ENCODE measurements at places on chromosomes 6 and 20. TPM values are rescaled to one million over a fixed set of nuclear protein-coding genes. Genes with fewer than 3 reads are reported as not detected.
A peak's percentile ranks its signal among the peaks of the same experiment; 100 is the strongest.

OTOR gene
- not detected for total RNA-seq

MUC22 gene
- total RNA-seq: 0.06 TPM

HLA-DQB2 gene
- total RNA-seq: not detected

ZSCAN23 gene
- 3.4 TPM for total RNA-seq

DNA sequence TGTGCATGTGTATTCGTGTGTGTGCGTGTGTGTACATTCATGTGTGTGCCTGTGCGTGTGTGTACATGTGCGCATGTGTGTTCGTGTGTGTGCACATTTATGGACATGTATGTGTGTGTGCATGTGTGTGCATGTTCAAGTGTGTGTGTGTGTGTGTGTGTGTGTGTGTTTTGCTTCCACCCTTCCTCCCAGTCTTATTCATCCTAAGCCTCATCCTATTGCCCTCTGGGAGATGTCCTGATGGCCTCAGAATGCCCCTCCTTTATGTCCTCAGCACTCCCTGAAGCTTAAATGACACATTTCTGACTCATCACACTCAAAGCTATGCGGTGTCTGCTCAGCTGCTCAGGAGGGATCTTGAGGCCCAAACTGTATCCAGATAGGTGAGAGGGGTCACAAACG is 76.6 kb upstream of the CCDC167 start:
- DNase-seq: peak; percentile 81

DNA sequence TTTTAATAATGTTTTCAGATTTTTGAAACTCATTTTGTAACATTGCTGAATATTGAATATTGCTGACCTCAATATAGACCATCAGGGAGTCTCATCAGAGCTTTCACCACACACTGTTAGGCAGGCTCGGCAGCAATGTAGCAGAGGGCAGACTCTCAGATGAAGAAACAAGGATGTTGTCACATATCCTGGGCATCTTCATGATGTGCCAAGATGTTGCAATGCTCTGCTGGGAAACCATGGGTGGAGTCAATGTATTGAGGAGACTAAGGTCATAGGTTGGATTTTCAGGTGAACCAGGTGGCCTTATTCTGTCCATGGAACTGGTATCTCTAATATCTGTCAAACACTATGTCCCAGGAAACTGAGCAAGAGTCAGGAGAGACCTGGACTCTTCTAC is 27.3 kb downstream of the NR2E1 start:
- no peak for DNase-seq

- DNase-seq: no peak
Observed at GRCh38 chr6:37131104-37131959, 38.6 kb upstream of the PIM1 start.

GRCh38 chr6:15672291-15672690 is 9.5 kb upstream of the DTNBP1 start:
- peak; percentile 7 for DNase-seq

DNA sequence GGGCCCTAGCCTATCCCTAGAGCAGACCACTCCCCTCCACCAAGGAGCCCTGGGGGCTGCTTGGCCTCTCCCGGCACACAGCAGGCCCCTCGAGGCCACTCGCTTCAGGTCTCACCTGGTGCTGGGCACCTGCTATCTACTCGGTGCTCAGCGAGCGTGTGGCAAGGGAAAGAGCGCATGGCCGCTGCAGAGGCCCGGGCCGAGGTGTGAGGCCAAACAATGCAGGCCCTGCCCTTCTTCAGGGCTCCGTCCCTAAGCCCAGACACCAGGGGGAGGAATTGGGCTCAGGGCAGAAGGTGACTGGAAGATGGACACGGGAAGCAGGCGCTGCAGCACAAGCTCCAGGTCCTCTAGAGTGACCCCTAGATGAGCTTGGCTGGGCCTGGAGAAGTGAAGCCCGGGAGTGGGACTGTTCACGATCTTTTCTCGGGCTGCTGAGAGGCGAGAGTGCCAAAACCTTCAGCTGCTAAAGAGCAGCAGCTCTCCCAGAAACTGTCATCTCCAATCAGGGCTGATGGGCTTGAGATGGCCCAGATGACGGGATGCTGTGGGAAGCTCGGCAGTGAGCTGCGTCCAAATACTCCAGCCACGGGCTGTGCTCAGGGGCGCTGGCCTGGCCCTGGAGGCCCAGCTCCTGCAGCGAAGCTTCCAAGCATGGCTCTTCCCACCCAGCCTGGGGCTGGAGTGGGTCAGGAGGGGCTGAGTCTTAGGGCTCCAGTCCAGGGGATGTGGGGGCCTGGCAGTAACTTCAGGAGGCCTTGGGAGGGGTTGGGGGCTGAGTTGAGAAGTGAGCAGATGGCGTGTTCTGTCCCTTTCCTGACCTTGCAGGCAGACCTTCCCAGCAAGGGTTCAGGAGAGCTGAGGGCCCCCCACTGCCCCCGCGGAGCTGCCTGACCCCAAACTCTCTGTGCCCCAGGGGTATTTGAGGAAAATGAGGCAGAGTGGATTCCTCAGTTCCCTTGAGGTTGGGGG is 43.7 kb downstream of the APCDD1L start:
- DNase-seq: no peak

DNA sequence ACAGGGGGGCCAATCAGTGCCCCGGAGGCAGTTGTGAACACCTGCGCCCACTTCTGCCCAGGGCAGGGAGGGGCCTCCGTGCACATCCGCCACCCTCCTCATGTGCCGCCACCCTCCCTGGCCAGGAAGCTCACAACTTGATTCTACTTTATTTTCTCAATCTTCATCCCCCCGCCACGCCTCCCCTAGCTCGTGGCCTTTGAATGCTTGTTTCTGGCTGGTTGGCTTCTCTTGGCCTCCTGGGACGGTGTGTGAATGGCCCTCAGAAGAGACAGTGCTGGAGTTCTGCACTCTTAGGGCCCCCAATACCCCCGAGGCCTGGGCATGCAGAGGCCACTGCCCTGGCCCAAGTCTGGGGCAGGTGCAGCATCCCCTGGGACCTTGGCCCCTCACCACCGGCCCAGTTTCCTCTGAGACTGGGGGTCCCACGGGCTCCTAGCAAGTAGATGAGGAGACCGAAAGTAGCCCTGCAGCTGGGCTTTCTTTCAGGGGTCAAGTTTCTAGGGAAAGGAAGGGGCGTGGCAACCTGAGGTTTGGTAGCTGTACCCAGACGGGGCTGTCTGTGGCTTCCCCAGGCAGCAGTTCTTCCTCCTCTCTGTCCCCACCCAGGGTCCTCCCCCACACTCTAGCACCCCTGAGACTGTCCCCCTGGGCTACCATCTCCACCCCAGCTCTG is 1.3 kb downstream of the RGS19 start:
- no peak for DNase-seq

DNA sequence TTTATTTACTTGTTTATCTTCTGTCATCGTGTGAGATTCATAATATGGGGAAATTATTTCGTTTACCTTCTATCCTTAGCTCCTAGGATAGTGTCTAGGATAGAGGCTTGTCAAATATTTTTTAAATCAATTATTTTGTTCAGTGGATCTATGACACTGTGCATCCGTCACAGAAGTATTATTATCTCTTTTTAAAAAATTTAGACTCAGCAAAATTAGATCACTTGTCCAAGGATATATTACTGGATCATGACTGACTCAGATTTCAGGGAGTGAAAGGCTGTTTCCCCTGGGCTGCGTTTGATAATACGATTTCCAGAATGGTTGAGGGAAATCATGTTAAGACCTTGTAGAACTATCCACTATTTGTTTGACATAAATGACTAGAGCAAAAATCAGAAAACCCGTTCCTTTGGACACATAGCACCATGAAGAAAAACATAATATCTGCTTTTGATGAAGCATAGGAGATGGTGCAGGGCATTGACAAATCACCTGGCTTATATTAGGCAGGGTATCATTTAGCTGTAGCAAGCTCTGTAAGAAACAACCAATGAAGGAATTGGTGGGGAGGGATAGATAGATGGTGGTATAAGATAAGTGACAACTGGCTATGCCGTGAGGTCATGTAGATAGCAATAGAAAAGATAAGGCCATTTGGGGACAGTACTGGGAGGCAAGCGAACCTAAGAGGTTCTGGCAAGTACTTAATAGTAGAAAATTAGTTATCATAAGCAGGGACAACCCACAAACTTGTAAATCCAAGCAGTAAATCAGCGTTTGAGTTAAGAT is 465.2 kb upstream of the MAN1A1 start:
- no peak for DNase-seq

- no peak for DNase-seq
Observed at GRCh38 chr6:38022688-38023087, 203.2 kb downstream of the ZFAND3 start.

- DNase-seq: peak; percentile 66
Observed at GRCh38 chr6:132188556-132189264, 212.6 kb downstream of the MOXD1 start.

GRCh38 chr6:11744101-11744500 is 34.5 kb downstream of the ADTRP start:
- DNase-seq: no peak
